ENCODE measurements at places on chromosomes 7 and 10. TPM values are rescaled to one million over a fixed set of nuclear protein-coding genes. Genes with fewer than 3 reads are reported as not detected.
A peak's percentile ranks its signal among the peaks of the same experiment; 100 is the strongest.

Gene EBLN1
- not detected for total RNA-seq

Gene MSMB
- total RNA-seq = not detected

Gene FRG2B
- not detected for total RNA-seq

Gene GPR85
- total RNA-seq = 1.4 TPM

Gene KLF14
- total RNA-seq = not detected

Gene LEP
- 0.16 TPM for total RNA-seq

Gene FAM241B
- total RNA-seq = 9.6 TPM

Gene CALHM1
- total RNA-seq = not detected

Gene NDUFB8
- total RNA-seq = 130 TPM

Gene ATP6V0A4
- total RNA-seq = 0.99 TPM

Gene TMEM236
- total RNA-seq = 2.8 TPM

Gene TSPAN12
- total RNA-seq = 48.8 TPM

Gene MMP21
- total RNA-seq = 0.32 TPM

Gene C10orf62
- total RNA-seq = not detected

Gene ATOH7
- total RNA-seq = not detected

GRCh38 chr7:43516581-43517342 lies 66.1 kb upstream of the STK17A start:
- DNase-seq = no peak
- H3K36me3 ChIP-seq = no peaks in the 10 kb centered on the region
- H3K4me1 ChIP-seq = no peaks in the 10 kb centered on the region
- no peak overlapping the region for H3K4me3 ChIP-seq
- H3K27ac ChIP-seq = no peak overlapping the region

DNA sequence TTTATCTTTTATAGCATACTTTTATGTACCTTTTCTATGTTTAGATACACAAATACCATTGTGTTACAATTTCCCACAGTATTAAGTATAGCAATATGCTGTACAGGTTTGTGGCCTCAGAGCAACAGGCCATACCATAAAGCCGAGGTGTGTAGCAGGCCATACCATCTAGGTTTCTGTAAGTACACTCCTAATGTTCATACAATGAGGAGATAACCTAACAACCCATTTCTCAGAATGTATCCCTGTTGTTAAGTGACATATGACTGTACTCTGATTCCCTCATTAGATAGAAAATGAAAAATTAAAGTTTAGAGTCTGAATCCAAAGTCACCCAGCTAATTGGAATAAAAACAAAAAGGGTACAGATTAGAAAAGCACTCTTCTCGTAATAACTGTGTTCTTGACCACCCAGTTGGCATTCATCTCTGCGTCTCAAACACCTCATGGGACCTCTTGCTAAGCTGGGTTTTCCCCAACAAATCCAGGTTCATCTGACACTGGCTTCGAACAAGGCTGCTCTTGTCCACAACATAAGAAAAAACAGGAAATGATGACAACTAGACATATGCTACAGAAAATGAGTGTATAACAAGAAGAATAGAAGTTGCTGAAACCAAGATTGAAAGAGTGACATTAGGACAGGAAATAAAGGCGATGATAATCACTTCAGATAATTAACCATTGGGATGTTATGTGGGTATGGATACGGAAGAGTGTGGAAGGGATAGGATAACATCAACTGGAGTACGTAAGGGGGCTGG lies 1.4 kb downstream of the NDUFB8 start:
- peaks cover 4% of the 10 kb centered on the region for H3K4me1 ChIP-seq
- peak overlapping the region; percentile 86 for H3K4me3 ChIP-seq
- peaks cover 39% of the 10 kb centered on the region for H3K36me3 ChIP-seq
- no peaks in the 10 kb centered on the region for H3K27me3 ChIP-seq
- no peak overlapping the region for H3K27ac ChIP-seq

- no peaks in the 10 kb centered on the region for H3K27me3 ChIP-seq
- H3K4me3 ChIP-seq = no peak overlapping the region
- H3K36me3 ChIP-seq = no peaks in the 10 kb centered on the region
- no peak overlapping the region for H3K27ac ChIP-seq
These were observed 13.7 kb downstream of the ADCYAP1R1 start for GRCh38 chr7:31065840-31066239.

GRCh38 chr7:134356421-134356936 lies 39.7 kb upstream of the SLC35B4 start:
- no peak for DNase-seq
- no peaks in the 10 kb centered on the region for H3K36me3 ChIP-seq
- no peaks in the 10 kb centered on the region for H3K27me3 ChIP-seq
- peaks cover 5% of the 10 kb centered on the region for H3K4me1 ChIP-seq

GRCh38 chr10:21238044-21238443 lies 287.4 kb downstream of the SKIDA1 start:
- no peak overlapping the region for H3K4me3 ChIP-seq
- no peak overlapping the region for H3K27ac ChIP-seq
- H3K27me3 ChIP-seq = no peaks in the 10 kb centered on the region
- no peaks in the 10 kb centered on the region for H3K4me1 ChIP-seq
- H3K36me3 ChIP-seq = no peaks in the 10 kb centered on the region

- no peak for DNase-seq
- peaks cover 31% of the 10 kb centered on the region for H3K36me3 ChIP-seq
- no peaks in the 10 kb centered on the region for H3K27me3 ChIP-seq
- no peaks in the 10 kb centered on the region for H3K4me1 ChIP-seq
- no peak overlapping the region for H3K27ac ChIP-seq
- H3K4me3 ChIP-seq = no peak overlapping the region
These were observed 55.7 kb downstream of the KLRG2 start for GRCh38 chr7:139427788-139428187.

- peak; percentile 90 for DNase-seq
- no peaks in the 10 kb centered on the region for H3K36me3 ChIP-seq
- no peaks in the 10 kb centered on the region for H3K27me3 ChIP-seq
- H3K27ac ChIP-seq = peak overlapping the region; percentile 30
- peaks cover 3% of the 10 kb centered on the region for H3K4me1 ChIP-seq
These were observed 50.5 kb upstream of the FOXK1 start for GRCh38 chr7:4631380-4632179.

DNA sequence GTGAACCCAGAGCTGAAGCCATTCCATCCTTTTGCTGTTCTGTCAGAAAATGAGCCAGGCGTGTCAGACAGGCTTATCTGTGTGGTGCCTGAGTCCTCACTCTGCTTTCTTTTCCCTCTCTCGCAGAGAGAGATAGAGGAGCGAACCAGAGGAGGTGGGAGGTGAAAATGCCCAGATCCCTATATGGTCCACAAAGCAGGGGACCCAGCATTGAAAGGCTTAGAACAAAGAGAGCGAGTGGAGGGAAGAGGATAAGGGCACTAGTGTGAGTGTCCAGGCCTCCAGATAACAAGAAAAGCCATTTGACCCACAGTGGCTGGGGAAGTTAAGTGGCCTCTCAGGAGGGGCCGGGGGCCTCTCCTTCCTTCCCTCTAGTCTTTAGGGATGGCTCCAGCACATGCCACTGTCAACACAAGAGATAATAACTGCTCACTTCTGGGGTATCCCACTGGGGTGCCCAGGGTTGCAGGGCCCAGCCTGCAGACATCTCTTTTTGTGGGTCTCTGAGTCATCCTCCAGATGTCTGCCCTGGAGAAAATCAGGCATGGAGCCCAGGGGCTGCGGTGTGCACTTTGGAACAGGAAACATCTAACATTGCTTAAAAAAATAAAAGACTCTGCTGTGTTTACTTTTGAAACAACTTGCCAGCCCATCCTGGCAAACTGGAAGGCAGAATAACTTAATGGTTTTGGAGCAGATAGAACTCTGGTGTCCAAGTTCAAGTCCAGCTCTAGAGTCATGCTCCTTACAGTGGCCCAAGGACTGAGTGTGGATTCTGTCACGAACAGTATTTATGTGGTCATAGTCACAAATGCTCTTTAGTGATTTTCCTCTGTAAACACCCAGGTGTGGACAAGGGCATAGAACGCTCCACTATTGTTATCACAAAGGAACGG lies 189.5 kb downstream of the CXCL12 start:
- no peak for DNase-seq
- H3K27ac ChIP-seq = no peak overlapping the region
- H3K27me3 ChIP-seq = no peaks in the 10 kb centered on the region
- H3K36me3 ChIP-seq = no peaks in the 10 kb centered on the region
- no peak overlapping the region for H3K4me3 ChIP-seq

- no peak for DNase-seq
- H3K4me3 ChIP-seq = no peak overlapping the region
- no peaks in the 10 kb centered on the region for H3K36me3 ChIP-seq
- no peak overlapping the region for H3K27ac ChIP-seq
- H3K4me1 ChIP-seq = no peaks in the 10 kb centered on the region
These were observed 118.1 kb downstream of the ANLN start for GRCh38 chr7:36507475-36508440.

GRCh38 chr7:122651451-122651850 lies 47.5 kb downstream of the RNF133 start:
- no peak overlapping the region for H3K27ac ChIP-seq
- no peaks in the 10 kb centered on the region for H3K36me3 ChIP-seq
- H3K27me3 ChIP-seq = no peaks in the 10 kb centered on the region
- no peaks in the 10 kb centered on the region for H3K4me1 ChIP-seq

DNA sequence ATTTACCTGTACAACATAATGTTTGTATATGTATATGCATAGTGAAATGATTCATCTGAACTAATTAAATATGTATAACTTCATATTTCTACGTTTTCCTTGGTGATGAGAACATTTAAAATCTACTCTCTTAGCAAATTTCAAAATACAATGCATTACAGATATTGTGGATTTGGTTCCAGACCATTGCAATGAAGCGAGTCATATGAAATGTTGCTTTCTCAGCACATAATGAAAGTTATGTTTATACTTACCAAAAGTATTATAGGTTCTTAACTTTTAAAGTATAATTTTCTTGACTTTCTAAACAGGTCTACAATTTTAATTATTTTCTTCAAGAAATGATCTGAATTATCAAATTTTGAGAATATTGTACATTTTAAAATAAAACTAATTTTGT lies 189.2 kb downstream of the CSTF2T start:
- H3K4me3 ChIP-seq = no peak overlapping the region
- H3K36me3 ChIP-seq = no peaks in the 10 kb centered on the region
- no peak for DNase-seq
- H3K27ac ChIP-seq = no peak overlapping the region

- DNase-seq = peak; percentile 41
- H3K27ac ChIP-seq = no peak overlapping the region
- no peaks in the 10 kb centered on the region for H3K27me3 ChIP-seq
- H3K36me3 ChIP-seq = no peaks in the 10 kb centered on the region
These were observed 633.9 kb upstream of the POT1 start for GRCh38 chr7:125563557-125563956.

DNA sequence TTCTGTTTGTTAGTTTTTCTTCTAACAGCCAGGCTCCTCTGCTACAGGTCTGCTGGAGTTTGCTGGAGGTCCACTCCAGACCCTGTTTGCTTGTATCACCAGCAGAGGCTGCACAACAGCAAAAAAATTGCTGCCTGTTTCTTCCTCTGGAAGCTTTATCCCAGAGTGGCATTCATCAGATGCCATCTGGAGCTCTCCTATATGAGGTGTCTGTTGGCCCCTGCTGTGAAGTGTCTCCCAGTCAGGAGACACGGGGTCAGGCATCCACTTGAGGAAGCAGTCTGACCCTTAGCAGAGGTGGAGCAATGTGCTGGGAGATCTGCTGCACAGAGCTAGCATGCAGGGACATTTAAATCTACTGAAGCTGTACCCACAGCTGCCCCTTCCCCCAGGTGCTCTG lies 26.7 kb upstream of the CROT start:
- DNase-seq = no peak
- no peak overlapping the region for H3K27ac ChIP-seq
- no peaks in the 10 kb centered on the region for H3K36me3 ChIP-seq
- no peaks in the 10 kb centered on the region for H3K27me3 ChIP-seq
- no peak overlapping the region for H3K4me3 ChIP-seq

DNA sequence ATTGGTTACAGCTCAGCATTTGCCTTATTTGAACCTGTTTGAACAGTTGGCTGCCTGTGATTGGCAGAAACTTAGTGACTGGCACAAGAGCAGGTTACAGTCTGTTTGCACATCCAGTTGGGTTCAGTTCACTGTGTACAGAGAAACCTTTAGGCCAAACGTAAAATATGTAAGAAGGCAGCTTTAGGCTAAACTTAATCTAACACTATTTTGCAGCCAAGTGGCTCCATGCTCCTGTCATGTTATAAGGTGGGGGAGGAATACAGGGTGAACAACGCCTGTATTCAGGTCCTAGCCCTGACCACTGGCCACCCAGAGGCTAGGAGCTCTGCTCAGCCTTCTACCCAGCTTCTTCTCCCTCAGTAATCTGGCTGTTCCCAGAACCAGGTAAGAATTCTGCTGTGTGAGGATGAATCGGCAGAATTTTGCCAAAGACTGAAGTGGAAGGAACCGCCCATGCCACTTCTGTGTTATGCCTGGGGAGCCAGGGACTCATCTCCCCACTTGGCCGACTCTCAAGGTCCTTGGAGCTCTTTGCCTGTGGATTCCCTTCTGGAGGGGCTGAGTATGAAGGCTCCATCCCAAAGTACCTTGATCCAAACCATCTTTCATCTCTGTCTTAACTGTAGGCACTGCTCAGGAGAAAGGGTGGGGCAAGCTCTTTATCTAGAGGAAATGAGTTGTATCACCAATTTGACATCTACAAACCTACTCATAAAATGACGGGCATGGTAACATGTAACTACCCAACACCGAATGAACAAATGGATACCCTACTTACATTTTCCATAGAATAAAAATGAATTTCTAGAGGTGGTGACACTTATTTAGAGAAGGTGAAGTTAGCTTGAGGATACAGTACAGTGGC lies 164.4 kb upstream of the NAMPT start:
- H3K4me3 ChIP-seq = no peak overlapping the region
- H3K27ac ChIP-seq = no peak overlapping the region

DNA sequence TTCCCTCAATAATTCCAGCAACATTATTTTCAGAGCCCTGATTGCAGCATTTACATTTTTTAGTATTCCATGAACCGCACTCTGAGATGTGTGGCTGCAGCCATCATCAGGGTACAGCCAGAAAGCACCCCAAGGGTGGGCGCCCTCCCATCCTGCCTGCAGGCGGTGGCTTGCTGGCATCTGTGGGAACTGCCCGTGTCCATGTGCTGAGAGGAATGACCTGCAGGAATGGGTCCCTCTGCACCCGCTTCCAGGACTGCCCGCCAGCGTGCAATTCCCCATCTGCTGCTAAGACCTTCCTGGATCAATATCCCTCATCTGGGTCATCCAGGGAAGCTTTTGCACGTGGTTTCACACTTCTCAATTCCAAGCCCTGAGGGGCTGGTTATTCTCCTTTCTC lies 32.8 kb upstream of the NUB1 start:
- H3K4me3 ChIP-seq = no peak overlapping the region
- no peak for DNase-seq
- H3K27ac ChIP-seq = no peak overlapping the region
- peaks cover under 1% of the 10 kb centered on the region for H3K4me1 ChIP-seq
- H3K36me3 ChIP-seq = no peaks in the 10 kb centered on the region

DNA sequence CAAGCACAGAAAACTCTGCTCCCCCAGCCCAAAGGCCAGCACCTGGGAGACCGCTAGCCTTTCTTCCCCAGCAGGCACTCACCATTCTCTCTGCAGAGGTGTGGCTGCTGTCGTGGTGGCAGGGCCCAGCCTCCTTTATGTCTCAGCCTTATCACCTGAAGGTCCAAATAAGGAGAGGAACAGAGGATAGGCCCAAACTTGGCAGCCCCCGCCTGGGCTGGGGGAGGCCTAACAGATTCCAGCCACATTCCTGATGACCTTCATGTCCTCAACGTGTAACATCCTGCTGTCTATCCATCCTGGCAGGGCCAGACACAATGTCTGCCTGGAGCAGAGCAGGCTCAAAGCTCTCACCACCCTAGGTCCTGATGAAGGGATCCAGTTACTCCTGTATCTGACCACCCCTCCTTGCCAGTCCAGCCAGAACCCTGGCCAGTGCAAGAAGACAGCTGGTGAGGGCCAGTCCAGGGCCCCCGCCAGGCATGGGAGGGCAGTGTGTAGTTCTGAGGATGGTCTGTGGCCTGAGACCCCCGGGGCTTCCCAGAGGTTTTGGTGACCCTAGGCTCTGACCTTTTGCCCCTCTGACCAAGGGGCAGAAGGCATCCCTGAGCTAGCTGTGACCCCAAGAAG lies at the start of gene MYL7:
Gene MYL7 (minus strand): TSS at position 112 of the 630 bp plus-strand sequence. CDS start 27 bp downstream, at position 85.
- H3K4me1 ChIP-seq = peaks cover 4% of the 10 kb centered on the region
- H3K36me3 ChIP-seq = no peaks in the 10 kb centered on the region
- H3K27ac ChIP-seq = no peak within 1 kb of the TSS
- no peak for DNase-seq
- H3K4me3 ChIP-seq = no peak within 1 kb of the TSS

Measured in left lung (tissue), 14 donors.